Activated CD8-positive, alpha-beta memory T cell treated with anti-CD3 and anti-CD28 coated beads for 1 hour (primary cell): ENCODE measurements at places on chromosomes 4 and X.

- no peak for DNase-seq
Observed at GRCh38 chr4:112279025-112279881, 6.5 kb downstream of the TIFA start.

- DNase-seq = no peak
Observed at GRCh38 chr4:47484168-47484567, 907 bp upstream of the ATP10D start.

- no peak for DNase-seq
Observed at GRCh38 chrX:139495324-139495723, 35.2 kb upstream of the F9 start.

- no peak for DNase-seq
Observed at GRCh38 chrX:114127411-114128025, 456.4 kb upstream of the HTR2C start.

DNA sequence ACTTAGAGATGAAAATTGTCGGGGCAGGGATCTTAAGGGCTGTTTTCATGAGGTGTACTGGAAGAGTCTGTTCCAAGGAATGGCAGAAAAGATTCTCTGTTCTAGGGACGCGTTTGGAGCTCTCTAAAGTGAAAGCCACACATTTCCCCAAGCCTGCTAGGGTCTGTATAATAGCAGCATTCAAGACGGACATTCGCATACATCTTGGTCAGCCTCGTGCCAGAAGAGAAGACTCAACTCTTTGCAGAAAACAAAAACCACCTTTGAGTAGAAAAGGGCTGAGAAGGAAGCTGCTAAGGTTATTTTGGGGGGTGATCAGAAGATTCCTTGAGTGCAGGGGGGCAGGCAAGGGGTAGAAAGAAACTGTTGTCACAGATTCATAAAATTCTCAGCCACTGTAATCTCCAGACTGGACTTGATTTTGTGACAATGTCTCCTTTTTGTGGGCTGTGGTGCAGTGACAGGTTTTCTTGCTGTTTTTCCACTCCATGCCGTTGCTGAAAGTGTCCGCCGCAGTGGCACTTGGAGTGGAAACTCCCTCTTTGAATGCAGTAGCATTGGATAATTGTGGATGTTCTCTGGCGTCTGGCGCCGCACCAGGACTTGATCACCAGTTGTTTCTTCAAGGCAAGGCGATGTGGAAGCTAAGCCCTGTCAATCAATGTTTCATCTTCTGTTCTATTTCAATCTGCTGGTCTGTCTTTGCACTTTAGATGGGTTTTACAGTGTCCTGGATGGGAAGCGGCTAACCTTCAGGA, 2.9 kb downstream of the GYG2 start:
- DNase-seq = no peak

GRCh38 chrX:141375011-141375760, 132.9 kb upstream of the SPANXC start:
- DNase-seq = no peak

DNA sequence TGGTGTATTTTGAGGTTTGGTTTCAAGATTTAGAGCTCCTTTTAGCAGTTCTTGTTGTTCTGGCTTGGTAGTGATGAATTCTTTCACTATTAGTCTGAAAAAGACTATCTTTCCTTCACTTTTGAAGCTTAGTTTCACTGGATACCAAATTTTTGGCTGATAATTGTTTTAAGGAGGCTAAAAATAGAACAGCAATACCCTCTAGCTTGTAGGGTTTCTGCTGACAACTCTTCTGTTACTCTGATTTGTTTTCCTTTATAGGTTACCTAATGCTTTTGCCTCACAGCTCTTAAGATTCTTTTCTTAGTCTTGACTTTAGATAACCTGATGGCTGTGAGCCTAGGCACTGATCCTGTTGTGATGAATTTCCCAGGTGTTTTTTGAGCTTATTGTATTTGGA, 33.6 kb upstream of the HEPH start:
- no peak for DNase-seq

DNA sequence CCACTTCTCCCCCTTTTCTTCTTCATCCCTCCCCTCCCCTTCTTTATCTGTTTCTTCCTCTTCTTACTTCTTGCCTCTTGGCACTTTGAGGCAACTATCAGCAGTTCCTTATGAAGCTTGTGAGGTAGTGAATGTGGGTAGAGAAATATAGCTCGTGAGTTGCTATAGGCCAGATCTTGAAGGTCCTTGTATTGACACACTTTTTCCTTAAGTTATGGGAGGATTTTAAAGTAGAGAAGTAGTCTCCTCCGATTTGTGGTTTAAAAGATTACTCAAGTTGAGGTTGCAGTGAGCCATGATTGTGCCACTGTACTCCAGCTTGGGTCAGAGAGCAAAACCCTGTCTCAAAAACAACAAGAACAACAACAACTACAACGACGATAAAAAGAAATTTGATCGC, 3.4 kb upstream of the RRAGB start:
- no peak for DNase-seq

GRCh38 chrX:13940671-13941070, 89.0 kb downstream of the GEMIN8 start:
- DNase-seq = no peak

DNA sequence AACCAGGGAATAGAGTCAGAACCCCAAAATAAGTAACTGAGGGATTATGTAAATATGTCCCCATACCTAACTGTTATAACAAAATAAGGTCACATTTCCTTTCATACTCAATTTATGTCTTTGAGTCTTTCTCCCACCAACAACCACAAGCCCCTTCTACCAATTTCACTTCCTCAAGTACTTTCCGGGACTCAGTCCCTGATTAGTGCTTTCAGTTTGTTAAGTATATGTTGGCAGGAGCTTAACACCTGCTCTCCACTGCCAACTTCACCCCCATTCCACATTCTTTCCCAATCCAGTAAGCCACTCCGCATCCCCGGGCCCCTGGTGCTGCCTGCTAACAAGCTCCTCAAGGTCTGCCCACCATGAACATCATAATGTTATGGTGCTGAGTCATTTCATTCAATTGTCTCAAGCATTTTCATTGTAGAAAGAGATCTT, 71.3 kb upstream of the SPRY1 start:
- no peak for DNase-seq

DNA sequence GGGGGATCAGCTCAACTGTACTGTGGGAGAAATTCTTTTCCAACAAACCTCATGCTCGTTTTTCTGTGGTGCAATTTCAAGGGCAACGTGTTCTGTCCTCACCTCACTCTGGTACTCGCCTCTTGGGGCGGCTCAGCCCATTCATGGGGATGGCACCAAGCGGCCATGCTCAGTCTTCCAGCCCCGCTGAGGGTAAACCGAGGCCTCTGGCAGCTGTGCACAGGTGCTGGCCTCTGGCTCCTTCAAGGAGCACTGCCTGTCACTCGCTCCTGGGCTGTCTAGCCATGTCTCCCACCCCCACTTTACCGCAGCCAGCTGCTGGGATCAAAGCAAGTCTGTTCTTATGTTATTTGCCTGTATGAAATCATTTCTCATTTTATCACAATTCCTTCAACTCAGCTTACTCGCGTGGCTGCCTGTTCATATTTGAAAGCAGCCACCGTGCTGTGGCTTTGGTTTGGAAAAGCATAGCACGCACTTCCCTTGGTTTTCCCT, 70.2 kb downstream of the MTMR1 start:
- no peak for DNase-seq

- no peak for DNase-seq
Observed at GRCh38 chr4:98639108-98639507, 19.3 kb downstream of the TSPAN5 start.

GRCh38 chr4:168101026-168101425, 8.7 kb downstream of the ANXA10 start:
- DNase-seq = no peak

DNA sequence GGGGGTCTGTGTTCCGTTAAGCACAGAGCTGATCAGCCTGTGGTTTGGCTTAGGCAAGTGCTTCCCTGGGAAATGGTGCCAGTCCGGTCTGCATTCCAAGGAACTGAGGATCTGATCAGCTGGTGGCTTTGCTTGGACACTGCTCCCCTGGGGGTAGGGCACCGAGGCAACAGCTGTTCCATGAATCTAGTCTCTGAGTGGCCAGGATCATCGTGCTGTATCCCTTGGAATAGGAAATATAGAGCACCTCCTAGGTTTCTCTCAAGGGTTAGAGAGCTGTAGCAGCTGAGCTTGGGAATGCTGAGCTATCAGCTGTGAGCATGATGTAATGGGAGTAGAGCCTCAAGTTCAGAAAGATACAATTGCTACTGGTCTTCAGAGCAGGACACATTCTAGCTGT, 863.9 kb downstream of the RAPGEF2 start:
- no peak for DNase-seq

- no peak for DNase-seq
Observed at GRCh38 chr4:168696280-168696679, 199.4 kb downstream of the PALLD start.

DNA sequence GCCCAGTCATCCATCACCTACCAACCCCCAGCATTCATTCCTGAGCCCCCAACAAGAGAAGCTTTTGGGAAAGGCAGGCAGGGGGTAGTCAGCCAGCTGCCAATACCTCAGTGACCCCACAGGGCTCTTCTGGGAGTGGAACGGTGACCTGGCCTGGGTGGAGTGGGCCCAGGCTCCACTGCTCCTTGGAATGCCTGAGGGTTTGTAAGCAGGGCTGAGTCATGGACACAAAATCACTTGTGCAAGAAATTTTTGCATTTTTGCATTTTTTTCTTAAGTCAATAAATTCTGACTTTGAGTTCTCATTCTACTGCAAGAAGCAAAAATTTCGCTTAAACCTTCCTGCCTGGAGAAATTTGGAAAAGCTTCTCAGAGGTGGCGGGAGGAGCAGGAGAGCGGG, 18.5 kb downstream of the SORCS2 start:
- DNase-seq = no peak

DNA sequence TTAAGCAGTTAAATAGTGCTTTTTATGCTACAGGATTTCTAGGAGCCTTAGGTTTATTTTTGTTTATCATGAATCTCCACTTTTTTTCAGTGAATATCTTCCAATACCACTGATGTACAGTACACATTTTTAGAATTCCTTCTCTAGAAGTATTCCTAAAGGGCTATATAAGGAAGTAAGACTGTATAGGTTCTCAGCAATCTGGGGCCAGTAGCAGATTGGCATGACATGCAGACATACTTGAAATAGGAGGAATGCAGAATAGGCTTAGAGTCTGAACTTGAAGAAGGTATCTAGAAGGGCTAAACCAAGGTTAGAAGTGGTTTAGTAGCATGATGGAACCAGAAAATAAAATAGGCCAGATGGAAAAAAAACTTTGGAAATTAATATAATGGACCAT, 29.8 kb downstream of the HEPH start:
- no peak for DNase-seq

DNA sequence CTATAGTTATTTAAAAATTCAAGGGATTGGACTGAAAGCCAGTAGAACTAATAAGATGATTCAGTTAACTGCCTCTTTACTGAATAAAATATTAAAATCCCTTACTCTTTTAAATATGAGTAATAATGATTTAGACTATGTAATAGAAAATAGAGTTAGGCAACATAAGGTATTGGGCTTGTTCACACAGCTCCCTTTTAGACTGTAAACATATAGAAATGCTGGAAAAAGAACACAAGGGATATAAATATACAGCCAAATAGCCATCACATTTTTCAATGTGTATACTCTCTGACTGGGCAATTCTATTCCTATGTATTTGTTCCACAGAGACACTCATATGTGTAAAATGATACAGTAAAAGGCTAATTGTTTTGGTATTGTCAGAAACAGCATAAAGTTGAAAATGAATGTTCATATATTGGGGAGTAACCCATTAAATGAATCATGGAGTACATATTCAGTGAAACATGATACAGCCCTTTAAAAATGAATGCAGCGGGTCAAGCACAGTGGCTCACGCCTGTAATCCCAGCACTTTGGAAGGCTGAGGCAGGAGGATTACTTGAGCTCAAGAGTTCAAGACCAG, 129.8 kb downstream of the TBC1D19 start:
- DNase-seq = no peak

DNA sequence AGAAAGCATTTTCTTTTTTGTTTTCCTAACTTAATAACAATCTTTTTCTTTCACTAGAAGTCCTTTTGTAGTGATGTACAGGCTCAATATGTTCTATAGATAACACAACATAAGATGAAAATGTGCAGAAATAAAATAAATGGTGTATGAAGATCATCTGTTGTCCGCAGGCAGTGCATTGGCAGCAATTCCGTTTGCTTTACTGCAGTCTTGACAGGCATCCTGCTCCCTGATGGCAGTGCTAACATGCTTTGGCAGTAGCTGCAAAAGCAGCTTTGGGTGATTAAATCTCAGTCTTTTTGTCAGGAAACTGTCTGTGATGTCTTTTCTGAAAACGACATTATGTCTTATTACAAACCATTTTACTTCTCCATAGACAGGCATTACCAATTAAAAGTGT, 131.4 kb downstream of the TRAM1L1 start:
- DNase-seq = no peak

DNA sequence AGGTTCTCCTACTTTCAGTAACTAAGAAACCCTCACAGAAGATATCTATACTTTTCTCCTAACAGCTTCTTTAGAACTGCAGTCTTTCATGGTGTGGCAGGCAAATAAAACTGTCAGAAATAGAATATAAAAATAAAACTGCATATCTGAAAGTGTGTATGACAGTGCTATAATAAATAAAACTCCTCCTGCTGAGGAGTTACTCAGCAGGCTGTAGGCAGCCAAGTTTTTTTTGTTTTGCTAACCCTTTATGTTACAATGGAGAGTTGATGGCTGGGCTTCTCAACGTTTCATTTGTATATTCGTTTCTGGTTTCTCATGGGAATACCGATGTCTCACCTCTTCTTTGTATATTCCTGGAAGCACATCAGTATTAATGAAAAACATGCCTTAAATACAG, 18.2 kb upstream of the UGT2B10 start:
- DNase-seq = no peak

DNA sequence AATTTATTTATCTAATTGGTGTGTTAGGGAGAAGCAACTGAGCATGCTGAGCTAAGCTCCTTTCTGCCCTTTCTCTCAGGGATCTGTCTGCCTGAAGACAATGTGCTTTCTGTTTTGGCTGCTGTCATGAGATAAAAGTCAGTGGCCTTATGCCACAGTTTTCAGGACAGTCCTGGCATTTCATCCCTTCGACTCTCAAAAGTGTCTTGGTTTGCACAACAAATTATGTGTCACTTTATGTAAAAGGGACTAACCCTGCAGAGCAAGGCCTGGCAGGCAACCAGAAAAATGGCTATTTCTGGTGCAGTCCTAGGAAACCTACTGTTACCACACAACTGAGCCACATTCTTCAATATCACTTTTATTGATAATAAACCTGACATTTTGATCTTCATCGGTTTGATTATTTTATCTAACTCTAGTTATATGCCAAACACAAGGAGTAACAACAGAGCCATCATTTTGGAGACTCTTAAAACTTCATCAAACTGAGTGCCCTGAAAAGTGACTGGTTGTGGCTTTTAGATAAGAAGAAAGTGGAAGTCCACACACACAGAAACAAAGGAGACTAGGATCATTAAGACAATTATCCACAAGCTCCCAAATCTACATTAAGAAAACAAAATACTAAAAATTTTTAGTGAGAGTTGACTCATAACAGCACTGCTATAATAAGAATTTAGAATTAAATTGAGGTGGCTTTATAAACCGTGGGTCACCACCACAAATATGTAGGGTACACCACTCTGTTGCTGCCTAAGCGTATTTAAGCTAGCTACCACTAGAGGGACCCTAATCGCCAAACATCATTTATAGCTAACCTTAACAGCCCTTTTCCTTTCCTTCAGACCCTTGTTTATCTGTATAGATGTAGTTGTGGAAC, 95.9 kb upstream of the PTPN13 start:
- DNase-seq = no peak
